ENCODE measurements at places on chromosomes 2 and 18. TPM values are rescaled to one million over a fixed set of nuclear protein-coding genes. Genes with fewer than 3 reads are reported as not detected.

LDAH gene
- total RNA-seq: 9.9 TPM

MBD2 gene
- 45.1 TPM for total RNA-seq

FAM228A gene
- total RNA-seq: not detected

SERPINB13 gene
- 8.0 TPM for total RNA-seq

PIGN gene
- 17.3 TPM for total RNA-seq

All from hair follicular keratinocyte (primary cell).